ENCODE measurements at places on chromosomes 2 and 18.

DNA sequence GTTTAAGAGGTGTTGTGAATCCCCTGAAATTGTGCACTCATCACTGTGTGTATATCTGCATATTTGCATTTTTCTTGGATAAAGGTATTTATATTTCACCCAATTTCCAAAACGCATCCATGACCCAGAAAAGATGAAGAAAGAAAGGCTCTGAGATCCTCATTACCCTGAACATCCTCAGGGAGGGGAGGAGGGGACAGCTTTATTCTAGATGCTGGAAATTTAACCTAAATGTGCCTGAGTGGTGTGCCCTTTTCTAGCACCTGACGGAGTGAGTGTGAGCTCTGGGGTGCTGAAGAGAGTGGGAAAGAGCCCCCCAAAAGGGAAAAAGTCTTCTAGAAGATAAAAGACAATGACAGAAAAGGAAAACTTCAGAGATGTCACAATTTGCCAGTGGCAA is 20.8 kb downstream of the CNTNAP5 start:
- DNase-seq: no peak

DNA sequence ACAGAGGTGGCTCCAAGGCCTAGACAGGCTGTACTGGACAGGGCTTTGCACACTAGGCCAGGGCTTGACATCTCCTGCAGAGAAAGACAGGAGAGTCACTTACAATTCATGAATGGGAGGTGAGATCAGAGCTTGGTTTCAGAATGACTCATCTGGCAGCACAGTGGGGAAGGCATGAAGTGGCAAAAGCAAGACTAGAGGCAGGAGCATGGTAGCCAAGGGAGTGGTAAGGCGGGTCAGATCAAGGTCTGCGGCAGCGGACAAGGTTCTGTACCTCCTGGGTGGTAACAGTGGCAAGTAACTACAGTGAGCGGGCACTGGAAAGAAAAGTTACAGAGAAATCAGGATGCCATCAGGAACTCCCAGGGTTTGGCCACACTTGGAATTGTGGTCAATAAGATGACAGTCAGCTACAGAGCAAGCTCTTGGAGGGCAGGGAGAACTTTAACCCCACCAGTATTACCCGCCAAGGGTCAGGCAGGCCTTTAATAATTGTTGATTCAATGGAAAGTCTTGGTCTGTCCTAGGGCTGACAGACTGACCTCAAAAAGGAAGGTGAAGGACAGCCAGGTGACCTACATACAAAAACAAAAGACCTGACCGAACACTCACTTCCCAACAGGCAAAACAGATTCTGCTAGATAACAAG is 5.7 kb downstream of the MCFD2 start:
- no peak for DNase-seq

GRCh38 chr2:197079414-197079813 is 152.9 kb upstream of the PGAP1 start:
- DNase-seq: no peak

DNA sequence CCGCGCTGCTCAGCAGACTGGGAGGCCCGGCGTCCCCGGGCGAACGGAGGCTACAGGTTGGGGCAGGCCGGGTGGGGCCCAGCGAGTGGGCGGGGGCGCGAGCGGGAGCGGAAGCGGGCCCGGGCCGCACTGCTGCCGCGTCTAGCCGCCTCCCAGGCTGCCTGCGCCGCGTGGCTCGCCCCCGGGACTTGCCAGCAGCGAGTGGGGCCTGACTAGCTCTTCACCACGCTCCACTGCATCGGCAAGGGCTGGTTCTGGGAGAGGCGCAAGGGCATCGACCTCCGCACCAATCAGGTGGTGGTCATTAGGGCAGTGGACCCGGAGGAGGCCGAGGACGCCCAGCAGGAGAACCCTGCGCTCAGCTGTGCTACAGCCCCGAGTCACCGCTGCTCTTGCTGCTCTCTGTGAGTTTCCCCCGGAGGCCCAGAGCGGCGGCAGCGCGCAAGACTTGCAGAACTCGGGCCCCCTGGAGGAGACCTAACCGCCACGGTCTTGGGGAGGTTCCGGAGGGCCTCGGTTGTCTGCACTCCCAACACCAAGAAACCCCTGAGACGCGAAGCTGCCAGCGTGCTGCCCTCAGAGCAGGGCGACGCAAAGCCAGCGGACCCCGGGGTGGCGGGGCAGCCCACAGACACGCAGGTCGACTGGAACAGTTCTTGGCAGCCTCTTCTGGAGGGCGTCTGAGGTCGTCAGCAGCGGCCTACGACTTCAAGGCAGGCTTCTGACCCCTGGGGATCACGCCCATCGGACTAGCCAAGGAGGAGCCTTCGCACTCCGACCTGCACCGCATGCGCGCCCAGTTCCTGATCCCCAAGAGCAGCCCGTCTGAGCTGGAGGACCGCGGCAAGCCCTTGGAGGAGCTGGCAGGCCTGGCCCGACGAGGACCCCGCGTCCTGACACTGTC is 27.2 kb upstream of the PTPN2 start:
- DNase-seq: no peak

DNA sequence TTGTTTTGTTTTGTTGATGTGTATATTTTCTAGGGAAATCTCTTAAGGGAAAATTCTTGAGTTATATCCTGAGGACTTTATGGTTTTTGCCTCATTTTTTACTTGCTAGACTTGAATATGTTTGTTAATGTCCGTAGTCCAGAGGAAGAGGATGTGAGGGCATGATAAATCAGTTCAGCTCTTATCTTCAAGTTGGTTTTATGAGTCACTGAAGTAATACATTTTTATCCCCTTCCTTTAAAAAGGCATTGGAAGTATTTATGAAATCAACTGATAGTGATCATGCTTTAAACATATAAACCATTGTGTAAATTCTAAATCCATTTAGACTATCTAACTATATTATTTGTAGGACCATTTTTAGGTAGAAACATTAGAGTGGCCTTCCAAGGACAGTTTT is 43.9 kb upstream of the CYBRD1 start:
- DNase-seq: no peak

DNA sequence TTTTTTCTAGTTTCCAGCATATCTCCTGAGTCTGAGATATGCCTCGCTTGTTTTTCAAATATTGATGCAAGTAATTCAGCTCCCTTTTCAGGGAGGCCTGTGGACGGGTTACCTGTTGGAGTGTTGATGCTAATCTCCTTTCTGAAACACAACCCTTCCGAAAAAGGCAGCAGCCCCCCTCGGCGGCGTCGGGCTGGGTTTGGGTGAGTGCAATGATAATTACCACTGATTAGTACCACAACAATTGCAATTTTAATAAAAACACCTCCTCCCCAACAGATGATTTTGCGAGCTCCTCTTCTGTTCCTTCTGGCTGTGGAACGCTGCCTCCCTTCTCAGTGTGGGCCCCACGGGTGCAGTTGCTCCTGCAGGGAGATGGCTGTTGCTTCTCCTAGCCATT is 66.3 kb downstream of the PTGR3 start:
- DNase-seq: no peak

- DNase-seq: no peak
These were observed 22.2 kb downstream of the TSN start for GRCh38 chr2:121777699-121778058.

Data from esophagus squamous epithelium (tissue), 5 donors.